NCI-H2227 treated with DMSO at 0.1 percent for 48 hours (cell line): ENCODE measurements at places on chromosomes 12 and 14.

DNA sequence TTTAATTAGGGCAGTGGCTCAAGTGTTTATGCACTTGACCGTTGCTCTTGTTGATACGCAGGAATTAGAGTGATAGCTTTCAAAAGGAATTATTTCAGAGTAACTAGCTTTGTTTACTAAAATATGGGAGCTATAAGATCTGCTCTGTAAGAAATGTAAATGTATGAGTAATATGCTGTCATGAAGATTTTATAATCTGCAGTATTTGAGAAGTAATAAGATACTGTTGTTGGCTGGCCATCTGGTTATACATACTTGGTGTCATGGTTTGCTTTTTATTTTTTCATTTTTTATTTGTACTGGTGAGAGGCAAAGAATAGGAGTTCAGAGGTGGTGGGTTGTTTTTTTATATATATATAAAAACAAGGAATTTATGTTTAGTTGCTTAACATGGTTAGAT lies 58.5 kb downstream of the PLXNC1 start:
- no peak for DNase-seq

- no peak for DNase-seq
Measured at GRCh38 chr12:85058339-85058738, 22.2 kb downstream of the LRRIQ1 start.

GRCh38 chr14:75206190-75206589 lies 29.8 kb upstream of the TMED10 start:
- DNase-seq, result no peak

- DNase-seq, result no peak
Measured at GRCh38 chr14:31935391-31935790, 141.7 kb upstream of the ARHGAP5 start.

- DNase-seq, result no peak
Measured at GRCh38 chr12:1421091-1421846, 173.1 kb downstream of the FBXL14 start.

GRCh38 chr14:69674546-69675244 lies 63.3 kb downstream of the SUSD6 start:
- no peak for DNase-seq

DNA sequence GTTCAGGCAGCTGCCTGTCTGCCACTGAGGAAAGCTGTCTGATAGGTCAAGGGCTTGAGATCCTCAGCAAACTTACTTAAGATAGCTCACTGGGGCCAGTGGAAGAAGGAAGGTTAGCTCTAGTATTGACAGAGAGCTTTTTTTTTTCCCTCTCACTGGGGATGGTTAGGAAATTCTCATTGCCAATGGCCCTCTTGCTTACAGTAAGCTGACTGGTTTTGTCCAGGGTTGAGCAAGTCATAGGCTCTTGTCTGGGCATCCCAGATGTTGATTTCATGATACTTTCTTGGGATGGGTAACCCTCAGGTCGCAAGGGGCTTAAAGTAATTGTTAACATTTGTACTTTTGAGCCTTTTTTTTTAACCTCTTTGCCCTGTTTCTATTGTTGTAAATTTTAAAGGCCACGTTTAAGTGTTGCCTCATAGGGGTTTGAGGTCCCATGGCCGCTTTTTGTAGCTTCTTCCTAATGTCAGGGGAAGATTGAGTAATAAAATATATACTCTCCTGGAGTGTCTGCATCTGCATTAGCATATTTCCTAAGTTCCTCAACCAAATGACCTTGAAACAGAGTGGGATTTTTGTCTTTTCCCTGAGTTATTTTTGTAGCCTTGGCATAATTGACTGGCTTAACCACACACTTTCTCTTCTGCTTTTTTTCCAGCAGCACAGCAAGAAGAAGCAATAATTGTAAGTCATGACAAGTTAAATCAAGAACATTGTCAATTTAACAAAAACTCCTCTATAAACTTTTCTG lies 716.0 kb downstream of the LRFN5 start:
- no peak for DNase-seq

DNA sequence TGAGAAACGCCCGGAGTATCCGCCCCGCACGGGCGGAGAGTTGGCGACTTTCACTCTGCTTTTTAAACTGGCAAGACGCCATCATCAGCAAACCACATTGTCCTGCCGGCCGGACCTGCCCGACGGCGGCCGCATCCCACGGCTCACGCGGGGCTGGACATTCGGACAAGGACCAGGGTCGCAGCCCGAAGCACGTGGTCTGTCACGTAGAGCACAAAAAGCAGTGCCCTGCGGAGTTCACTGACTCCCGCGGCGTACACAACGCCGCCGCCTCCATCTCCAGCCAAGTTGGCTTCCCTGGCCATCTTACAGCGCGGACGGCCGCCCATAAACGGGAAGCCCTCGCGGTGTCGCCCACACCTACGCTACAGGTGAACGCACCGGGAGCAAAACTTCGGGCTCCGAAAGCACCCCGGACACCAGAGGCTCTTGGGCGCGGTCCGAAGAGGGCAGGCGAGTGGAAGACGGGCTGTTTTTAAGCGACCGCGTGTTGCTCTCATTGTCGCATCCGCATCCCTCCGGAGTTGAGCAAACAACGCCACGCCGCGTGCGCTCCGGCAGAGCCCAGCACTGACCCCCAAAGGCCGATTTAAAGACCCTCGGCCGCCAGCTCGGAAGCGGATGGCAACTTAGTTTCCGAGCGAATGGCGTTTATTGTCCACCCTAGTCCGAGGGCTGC lies 966 bp downstream of the SINHCAF start:
- DNase-seq, result no peak

- no peak for DNase-seq
Measured at GRCh38 chr12:122028165-122028904, 6.7 kb downstream of the BCL7A start.

DNA sequence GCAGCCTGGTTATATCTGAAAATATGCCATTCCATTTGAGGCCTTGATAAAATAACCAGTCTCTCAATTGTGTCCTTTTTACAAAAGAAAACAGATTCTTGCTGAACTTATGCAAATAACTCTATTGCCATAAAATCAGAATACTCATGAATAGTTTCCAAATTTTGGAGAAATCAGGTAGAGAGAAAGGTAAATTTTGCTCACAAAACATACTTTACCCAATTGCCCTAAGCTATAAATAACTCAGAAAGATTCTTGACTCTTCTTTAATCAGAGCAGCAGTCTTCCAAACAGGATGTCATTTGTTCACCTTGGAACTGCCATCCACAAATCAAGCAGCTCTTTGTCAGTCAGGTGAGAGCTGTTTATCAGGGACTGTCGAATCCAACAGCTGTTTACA lies 12.6 kb downstream of the ZNF26 start:
- no peak for DNase-seq

DNA sequence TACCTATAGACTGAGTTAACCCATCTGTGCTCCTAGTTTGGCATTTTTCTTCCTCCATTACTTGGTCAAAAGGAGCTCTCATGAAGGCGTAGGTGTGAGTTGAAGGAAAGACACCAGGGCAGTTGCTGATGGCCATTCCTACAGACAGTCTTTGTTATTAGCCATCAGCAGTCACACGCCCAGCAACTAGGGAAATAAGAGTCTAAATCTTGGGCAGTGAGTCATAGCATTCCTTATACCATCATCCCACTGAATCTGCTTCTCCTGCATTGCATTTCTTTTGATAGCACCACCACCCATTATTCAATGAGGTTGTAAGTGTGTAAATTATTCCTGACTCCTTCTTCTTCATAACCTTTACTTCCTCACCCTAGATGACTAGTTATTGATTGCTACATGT lies 150.9 kb upstream of the IGF1 start:
- DNase-seq, result no peak

- no peak for DNase-seq
Measured at GRCh38 chr12:116885491-116885890, 4.2 kb upstream of the HRK start.

DNA sequence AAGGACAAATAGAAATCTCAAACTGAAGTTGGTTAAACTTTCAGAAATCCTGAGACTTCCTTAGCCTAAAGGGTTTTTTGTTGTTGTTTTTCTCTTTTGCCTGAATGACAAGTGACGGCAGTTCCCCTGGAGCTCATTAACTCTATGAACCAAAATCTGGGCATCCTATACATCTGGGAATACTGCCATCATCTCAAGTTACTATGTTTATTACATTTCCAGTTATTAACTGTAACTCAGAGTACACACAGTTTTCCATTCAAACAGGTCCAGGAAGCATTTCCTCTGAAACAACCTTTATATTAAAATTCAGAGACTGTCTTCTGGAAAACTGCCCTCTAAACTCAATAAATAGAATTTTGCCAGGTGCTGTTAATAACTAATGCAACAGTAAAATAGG lies 55.6 kb upstream of the CDKL1 start:
- DNase-seq, result no peak

DNA sequence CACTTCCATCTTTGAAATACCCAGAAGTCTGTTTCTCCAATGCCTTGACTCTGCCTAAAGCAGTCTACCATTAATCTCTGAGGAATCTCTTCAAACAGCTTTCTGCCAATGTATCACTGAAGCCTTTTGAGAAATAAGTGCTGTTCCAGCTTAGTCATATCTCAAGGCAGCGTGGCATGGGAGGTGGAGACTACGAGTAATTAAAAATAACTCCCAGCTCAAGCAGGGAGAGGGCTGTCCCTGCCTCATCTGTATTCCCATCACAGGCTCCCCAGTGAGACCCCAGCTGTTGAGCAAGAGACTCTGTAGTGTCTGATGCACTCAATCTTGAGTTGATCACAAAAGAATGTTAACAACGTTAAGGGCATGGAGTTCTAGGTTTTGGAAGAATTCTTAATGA lies 700.6 kb downstream of the DIO2 start:
- no peak for DNase-seq

DNA sequence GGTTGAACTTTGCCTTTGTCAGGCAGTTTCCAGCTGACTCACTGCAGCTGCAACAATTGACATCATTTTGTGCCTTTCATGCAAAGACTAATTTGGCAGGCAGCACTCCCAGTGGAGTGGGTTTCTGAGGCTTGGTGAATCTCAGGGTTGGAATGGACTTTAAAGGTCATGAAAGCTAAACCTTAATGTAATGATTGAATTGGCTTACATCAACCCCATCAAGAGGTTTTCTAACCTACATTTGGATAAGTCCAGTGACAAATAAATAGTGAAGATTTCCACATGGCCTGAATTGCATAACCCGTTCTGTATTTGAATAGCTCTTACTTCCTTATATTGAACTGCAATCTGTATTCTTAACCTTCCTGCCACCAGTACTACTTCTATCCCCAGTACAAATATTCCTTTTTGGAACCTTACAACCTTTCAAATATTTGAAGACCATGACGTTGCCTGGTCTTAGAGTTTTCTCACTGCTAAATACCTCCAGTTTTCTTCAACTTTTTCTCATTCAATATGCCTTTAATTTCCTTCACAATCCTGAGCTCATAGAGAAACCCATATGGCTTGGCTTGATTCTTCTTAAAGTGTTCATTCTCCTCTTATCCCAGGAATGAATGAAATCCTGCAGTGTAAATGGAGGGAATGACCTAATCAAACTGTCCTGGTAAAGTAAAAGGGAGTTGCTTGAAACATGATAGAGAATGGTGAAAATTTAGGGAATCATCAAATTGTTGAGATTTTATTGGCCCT lies 168.1 kb upstream of the NOVA1 start:
- DNase-seq, result no peak

- DNase-seq, result no peak
Measured at GRCh38 chr12:94020335-94020734, 128.0 kb upstream of the PLXNC1 start.

DNA sequence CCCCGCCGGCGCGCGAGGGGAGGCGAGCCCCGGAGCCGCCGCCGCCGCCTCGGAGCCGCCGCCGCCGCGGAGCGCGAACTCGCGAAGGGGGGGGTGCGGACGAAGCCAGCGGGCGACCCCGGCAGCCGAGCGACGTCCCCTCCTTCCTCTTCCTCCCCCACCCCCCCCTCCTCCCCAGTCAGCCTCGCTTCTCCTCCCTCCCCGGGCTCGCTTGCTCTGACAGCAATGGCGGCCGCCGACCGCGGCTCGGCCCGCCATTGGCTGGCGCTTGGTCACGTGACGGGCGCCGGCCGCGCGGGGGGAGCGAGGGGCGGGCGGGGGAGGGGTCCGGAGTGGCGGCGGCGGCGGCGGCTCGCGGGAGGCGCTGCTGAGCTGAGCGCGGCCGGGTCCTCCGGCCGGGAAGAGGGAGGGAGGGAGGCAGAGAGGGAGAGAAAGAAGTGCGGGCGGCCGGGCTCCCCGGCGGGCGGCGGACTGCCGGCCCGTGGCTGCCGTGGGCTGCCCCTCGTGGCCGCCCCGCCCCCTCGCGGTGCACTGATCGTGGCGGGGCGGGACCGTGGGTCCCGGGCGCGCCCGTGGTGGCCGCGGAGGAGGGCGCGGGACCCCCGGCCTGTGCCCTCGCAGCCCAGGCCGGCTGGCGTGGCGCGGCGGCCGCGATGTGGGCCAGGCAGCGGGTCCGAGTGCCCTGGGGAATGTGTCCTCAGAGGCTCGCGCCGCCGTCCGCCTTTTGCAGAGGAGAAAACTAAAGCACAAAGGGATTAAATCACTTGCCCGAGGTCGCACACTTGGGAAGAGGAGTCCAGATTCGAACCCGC lies at the start of gene MED13L:
Gene MED13L (minus strand): TSS at position 227 of the 812 bp plus-strand sequence. CDS start 562 bp downstream, outside the sequence.
- peak; percentile 75 for DNase-seq

DNA sequence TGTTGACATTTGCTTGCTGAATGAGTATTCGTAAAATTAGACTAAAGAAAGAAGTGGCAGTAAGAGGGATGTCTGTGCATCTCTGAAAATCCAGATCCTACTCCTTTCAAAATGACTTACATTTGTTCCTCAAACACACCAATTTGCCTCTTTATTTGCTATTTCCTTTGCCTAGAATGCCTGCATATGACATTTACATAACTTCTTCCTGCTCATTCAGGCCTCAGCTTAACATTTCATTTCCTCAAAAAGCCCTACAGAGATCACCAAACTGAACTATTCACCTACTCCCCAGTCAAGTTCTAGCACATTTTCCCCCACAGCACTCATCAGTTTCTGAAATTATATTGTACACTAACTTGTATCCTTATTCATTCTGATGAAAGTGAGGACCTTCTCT lies 907.2 kb downstream of the LRFN5 start:
- no peak for DNase-seq

DNA sequence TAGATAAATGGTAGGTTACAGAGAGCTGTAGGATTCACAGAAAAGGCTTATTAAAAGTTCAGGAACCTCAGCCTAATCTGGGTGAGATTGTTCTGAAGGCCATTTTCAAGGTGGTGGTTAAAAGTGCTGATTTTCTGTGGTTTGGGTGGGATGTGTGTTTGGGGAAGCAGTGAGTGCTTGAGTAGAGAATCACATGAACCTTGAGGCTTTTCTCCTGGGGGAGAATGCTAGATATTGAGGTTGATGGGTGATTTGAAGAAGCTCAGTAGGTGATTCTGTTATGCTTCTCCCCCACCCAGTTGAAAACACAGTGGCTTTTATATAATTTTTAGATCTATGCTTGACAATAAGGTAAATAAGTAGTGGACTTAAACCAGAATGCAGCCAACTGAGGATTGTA lies 420.9 kb downstream of the PCNX1 start:
- DNase-seq, result no peak

DNA sequence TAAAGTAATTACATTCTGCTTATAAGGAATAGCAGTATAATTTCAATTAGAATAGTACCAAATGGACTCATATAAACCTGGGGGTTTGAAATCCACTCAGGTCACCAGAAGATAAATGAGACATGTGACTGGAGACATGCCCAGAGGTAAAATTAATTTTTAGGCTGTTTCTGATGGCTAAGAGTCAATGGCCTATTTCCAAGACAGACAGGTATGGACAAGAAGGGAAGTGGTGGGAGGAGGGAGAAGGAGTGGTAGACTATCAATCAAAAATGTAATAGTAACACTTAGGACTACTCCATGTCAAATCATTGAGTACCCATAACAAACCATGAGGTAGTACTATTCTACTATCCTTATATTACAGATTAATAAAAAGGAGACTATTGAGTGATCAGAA lies 544.0 kb downstream of the GALC start:
- no peak for DNase-seq

- peak; percentile 85 for DNase-seq
Measured at GRCh38 chr14:102262929-102263462, 42.0 kb downstream of the MOK start.
